ENCODE measurements at places on chromosomes 3 and 15.

DNA sequence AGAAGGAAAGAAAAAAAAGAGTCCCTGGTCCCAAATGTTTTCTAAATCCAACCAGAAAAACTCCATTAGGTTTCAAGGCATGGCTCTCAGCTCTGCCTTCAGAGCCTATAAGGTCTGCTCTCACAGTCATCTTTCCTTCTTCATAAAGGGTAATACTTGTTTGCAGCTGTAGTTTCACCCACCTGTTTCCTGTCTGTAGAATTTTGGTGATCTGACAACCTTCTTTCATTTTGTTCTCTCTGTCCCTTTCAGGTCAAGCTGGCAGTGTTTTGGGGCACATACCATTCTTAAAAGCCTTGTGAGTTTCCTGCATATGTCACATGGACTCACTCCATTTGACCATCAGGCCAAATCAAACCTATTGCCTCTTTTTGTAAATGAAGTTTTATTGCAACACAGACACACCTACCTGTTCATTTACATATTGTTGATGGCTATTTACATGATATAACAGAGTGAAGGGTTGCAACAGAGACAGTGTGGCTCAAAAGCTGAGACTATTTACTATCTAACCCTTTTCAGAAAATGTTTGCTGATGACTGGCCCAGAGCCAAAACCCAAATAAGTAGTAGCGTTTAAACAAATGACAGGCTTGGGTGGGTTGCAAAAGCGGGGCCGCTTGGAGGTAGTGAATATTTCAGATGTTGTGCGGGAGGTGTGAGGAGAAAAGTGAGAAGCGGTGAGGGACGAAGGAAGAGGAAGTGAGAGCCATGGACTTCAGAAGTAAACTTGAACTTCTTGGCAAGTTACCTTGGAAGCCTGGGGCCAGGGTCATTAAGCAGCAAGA lies 292.7 kb upstream of the PROK2 start:
- DNase-seq: no peak

DNA sequence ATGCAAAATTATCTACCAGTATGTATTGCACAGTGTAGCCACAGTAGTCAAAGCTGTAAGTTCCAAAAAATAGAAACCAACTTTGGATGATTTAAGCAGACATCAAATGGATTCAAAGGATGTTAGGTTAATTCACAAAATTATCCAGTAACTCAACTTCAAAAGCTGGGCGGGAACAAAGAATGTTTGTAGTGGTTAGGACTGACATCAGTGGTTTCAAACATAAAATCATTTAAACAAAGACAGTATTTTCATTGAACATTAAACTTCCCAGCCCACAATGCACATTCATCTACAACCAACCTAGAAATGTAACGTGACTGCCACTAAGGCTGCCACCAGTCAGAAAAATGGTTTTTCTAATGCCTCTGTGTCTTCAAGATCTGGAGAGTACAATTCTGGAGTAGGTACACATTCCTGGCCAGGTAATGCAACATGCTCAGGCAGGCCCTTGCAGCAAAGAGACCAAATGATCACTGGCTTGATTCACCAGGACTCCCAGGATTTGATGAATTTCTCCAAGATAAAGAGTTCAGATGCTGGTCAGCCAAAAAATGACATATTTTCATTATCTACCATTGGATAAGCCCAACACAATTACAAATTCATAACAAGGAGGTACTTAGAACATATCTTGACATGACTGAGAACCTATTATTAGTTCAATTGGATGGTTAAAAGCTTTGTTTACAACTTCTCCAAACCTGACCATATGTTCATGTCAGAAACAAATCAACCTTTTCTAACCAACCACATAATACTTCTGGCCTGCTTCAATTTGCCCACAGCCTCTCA lies 189.8 kb upstream of the CNTN4 start:
- DNase-seq: no peak

- peak; percentile 34 for DNase-seq
These were observed 107.5 kb downstream of the CHCHD6 start for GRCh38 chr3:126811530-126811929.

DNA sequence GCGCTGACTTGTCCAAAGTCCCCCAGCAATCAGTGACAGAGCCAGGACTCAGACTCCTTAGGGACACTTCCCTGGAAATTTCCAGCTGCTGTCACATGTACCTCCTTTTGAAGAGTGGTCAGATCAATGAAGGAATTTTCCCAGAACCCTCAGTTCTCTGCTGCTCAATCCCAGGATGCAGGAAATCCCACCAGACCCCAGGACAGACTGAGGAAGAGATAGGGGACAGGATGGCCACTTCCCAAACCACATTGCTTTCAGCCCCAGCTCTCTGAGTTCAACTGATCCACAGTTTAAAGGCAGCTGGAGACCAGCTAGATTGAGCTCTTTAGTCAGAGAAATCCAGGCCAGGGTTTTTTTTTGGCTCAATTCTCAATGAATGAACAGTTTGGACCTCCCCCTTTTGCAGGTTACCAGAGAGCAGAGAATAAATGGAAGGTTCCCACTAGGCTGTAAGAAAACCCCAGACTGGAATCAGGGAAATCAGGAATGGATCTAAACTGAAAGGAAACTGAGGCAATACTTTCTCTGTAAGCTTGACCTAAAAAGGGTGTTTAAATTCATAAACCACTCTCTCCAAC lies 1.5 kb downstream of the CYP1A1 start:
- peak; percentile 49 for DNase-seq

DNA sequence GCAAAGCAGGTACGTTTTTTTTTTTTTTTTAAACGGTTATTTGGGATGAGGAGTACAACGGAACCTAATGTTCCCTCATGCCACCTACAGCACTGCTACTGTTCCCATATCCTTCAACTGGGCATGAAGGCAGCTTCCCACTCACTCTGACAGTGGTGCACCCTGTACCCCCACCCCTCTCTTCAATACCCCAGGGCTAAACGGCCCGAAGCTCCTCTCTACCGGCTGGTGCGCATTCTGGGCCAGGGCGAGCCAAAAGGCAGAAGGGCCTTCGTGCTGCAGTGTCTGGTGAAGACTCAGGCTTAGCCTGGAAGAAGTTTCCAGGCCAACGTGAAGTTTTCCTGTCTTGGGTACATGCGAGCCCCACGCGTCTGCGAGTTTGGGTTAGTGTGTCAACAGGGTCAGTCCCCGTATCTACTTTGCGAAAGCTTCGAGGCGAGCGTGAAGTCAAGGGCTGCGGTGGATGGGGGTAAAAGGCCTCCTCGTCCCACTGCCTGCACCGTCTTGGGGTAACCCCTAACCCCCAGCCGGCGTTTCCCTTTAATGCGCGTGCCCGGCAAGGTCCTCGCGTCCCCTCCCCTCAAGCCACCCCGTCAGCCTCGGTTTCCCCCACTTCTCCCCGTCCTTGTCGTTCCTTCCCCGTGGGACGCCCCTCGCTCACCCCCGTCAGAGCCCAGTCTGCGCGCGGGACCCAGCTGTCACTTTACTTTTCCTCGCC lies 765 bp upstream of the UBE2E2 start:
- peak; percentile 17 for DNase-seq

GRCh38 chr3:101720851-101721840 lies 3.3 kb upstream of the CEP97 start:
- no peak for DNase-seq

DNA sequence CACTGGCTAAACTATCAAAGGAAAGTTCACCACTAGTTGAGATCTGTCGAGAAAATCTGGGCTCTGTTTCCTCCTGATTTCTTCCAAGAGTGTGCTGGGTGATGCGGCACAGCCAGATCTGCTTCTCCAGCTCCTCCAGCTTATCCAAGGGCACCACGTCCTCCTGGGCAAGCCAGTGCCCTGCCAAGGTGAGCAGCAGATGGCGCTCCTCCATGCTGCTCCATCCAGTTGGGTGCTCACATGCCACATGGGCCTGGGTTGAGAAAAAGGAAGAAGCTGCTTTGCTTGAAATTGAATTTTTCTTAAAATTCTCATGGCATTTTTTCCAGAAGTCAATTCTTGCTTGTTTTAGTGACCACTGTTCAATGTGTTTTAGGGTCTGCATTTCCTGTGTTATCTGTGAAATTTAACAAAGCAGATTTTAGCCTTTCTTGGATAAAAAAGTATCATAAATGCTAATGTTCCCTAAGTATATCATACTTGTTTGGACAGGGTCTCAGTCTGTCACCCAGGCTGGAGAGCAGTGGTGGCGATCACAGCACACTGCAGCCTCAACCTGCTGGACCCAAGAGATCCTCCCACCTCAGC lies 47.3 kb downstream of the EIF3J start:
- DNase-seq: peak; percentile 17

- no peak for DNase-seq
These were observed 192.5 kb downstream of the P3H2 start for GRCh38 chr3:189927975-189928895.

GRCh38 chr3:124688581-124689454 lies 41.4 kb upstream of the UMPS start:
- DNase-seq: peak; percentile 78

GRCh38 chr3:69648126-69648525 lies 91.1 kb upstream of the MITF start:
- DNase-seq: no peak

GRCh38 chr3:113685956-113686721 lies 10.3 kb downstream of the USF3 start:
- DNase-seq: peak; percentile 83

GRCh38 chr3:60366486-60366885 lies 884.8 kb downstream of the FHIT start:
- peak; percentile 27 for DNase-seq

DNA sequence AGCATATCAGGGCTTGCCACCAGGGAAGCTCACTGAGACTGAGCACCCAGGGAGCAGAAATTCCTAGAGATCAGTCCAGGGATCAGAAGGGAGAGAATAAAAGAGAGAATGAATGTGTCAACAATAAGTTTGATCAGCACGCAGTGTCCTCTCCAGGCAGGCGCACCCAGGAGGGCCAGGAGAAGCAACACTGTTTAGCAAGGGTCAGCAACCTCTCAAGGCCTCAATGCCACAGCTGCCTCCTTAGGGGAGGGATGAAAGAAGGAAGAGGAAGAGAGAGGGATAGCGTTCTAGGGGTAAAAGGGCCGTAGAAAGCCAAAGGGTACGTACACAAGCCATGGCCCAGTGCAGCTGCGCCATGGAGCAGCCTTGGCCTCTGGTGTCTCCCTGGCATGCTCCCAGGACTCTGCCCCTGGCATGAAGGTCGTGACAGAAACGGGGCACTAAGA lies 399.8 kb downstream of the SHQ1 start:
- DNase-seq: no peak

GRCh38 chr3:5078151-5078550 lies 43.9 kb upstream of the ARL8B start:
- DNase-seq: peak; percentile 72

DNA sequence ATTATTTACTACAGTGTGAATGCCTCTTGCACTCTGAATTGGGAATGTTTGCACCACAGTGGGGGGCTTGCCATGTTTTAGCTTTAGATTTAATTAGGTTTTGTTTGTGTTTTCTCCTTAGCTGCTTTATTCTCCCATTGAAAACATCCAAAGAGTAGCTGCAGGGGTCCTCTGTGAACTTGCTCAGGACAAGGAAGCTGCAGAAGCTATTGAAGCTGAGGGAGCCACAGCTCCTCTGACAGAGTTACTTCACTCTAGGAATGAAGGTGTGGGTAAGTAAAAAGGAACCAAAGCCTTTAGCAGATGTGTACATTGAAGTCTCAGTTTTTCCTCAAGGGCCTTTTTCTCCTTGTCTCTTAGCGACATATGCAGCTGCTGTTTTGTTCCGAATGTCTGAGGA lies 36.9 kb downstream of the CTNNB1 start:
- no peak for DNase-seq

DNA sequence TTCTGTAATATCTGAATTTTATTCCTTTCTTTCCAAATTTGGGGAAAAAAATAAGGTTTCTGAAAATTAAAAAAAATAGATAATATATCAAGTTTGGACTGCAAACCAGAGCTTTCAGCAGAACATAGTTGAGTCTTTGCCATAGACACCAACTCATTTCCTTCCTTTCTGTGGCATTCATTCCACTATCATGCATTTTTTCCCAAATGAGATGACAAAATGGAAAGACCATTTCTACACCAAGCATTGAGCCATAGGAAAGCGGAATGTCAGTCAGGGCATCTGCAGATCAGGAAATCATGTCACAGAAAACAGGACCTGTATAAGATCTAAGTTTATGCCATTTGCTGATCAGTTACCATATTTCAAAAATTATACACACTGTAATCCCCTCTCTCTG lies 333.3 kb upstream of the THBS1 start:
- DNase-seq: no peak

GRCh38 chr3:30707825-30708224 lies 101.4 kb downstream of the TGFBR2 start:
- no peak for DNase-seq

DNA sequence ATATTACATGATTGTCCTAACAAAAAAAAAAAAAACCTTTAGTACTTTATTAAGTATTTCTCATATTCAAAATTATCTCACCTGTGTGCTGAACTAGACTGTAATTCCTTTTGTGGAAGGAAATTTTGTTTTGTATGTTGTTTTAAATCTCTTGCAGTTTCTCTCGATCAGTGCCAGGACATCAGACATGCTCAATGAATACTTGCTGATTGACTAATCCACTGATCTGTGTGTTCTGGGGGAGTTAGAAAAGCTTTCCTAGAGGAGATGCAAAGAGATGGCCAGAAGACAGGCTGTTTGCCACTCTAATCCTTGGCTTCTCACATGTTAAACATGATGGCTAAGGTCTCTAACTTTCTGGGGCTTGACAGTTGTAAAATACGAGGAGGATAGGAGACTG lies 233.3 kb upstream of the NR2E3 start:
- DNase-seq: no peak

DNA sequence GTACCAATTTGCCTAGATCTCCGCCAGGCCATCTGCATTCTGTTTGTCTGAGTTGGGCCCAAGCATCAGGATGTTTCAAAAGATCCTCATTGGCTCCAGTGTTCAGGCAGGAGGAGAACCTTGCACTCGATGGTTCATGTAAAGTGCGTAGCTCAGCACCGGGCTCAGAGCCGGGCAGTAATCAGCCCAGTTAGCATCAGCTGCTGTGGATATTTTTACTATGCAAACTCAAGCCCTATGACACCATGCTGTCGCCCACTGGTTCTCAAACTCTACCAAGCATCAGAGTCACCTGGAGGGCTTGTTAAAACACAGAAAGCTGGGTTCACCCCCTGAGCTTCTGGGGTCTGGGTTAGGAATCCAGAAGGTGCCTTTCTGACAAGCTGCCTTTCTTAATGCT lies 310.8 kb downstream of the SHQ1 start:
- DNase-seq: no peak

DNA sequence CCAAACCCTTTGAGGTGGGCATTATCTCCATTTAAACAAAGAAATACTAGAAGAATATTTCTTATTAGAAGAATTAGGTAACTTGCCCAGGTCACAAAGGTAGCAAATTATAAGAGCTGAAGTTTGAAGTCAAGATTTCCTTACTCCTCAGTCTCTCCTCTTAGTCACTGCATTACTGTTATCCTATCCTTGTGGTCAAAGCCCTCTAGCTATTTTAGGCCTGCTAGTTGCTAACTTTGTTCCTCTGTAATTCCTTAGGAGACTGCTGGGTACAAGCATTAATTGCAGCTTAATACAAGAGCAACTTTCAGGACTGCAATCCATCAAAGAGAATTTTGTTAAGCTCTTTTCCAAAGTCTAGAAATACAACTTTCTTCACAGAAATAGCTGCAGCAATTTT lies 528.2 kb downstream of the ZIC1 start:
- DNase-seq: peak; percentile 23

- DNase-seq: no peak
These were observed 296.0 kb upstream of the ADAMTS9 start for GRCh38 chr3:64983583-64984359.

- no peak for DNase-seq
These were observed 130.4 kb downstream of the PPM1L start for GRCh38 chr3:160886421-160886820.

Data from iris pigment epithelial cell (primary cell).